ENCODE measurements at places on chromosomes 2 and 18. TPM values are rescaled to one million over a fixed set of nuclear protein-coding genes. Genes with fewer than 3 reads are reported as not detected.

LYPD6 gene
- 1.8 TPM for total RNA-seq

TUBA3E gene
- not detected for total RNA-seq

CD8B gene
- total RNA-seq: not detected

ZNF804A gene
- 3.4 TPM for total RNA-seq

RRM2 gene
- total RNA-seq: 414 TPM

RNU2-63P gene
- 11.4 TPM for total RNA-seq

IL1B gene
- total RNA-seq: 2.1 TPM

SOX11 gene
- total RNA-seq: 75.1 TPM

SIX3 gene
- 0.59 TPM for total RNA-seq

TWIST2 gene
- not detected for total RNA-seq

PRKRA gene
- total RNA-seq: 62.6 TPM

UGT1A4 gene
- total RNA-seq: 0.11 TPM

TFCP2L1 gene
- not detected for total RNA-seq

EMILIN1 gene
- total RNA-seq: 46.8 TPM

LHCGR gene
- not detected for total RNA-seq

KIAA2012 gene
- total RNA-seq: 0.13 TPM

APLF gene
- total RNA-seq: 5.5 TPM

CYTIP gene
- total RNA-seq: not detected

HOXD12 gene
- 0.58 TPM for total RNA-seq

CENPO gene
- total RNA-seq: 61.9 TPM

ARHGAP15 gene
- not detected for total RNA-seq

ALLC gene
- total RNA-seq: not detected

ZNF892 gene
- total RNA-seq: 7.2 TPM

ACMSD gene
- total RNA-seq: not detected

AFTPH gene
- total RNA-seq: 19.5 TPM

RAB17 gene
- 0.62 TPM for total RNA-seq

CTDP1 gene
- 22.6 TPM for total RNA-seq

DOK1 gene
- total RNA-seq: 20.7 TPM

CHRNG gene
- not detected for total RNA-seq

CHAC2 gene
- total RNA-seq: 20.4 TPM

Data from A673 (cell line).